ENCODE measurements at places on chromosomes 12 and 14.
A peak's percentile ranks its signal among the peaks of the same experiment; 100 is the strongest.

- DNase-seq: no peak
These were observed 33.9 kb downstream of the SLC35F4 start for GRCh38 chr14:57831981-57832380.

- DNase-seq: no peak
These were observed 91.9 kb downstream of the SLC24A4 start for GRCh38 chr14:92414690-92415445.

- DNase-seq: no peak
These were observed 1211.4 kb downstream of the VRK1 start for GRCh38 chr14:98008381-98009113.

DNA sequence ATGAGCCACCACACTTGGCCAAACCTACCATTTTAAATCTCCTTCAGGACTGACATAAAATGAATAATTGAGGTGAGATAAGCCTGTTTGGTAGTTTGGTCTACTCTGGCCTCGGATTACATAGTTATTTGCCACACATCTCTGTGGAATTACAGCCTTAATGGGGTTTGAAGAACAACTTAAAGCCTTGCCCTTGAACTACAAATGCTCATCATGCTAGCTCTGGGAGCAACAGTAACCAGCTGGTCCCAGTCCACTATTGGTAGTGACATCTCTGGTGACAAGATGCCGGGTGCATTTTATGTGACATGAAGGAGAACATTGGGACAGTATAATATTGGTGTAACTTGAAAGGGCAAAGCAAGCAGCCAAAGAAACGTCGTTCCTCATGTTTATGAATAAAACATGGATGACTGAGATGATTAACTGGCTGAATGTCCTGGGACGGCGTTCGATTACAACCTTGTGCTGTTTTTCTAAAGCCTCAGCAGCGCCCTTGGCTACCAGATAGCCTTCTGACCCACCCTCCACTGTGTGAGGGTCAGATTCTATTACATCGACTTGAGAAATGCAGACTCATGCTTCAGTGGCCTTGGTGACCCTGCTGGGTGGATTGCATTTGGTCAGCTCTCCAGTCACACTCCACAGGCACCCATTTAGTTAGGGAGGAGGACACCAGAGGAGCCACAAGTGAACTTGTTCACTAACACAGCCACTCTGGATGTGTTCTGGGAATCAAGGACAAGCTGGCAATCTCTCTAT is 41.5 kb downstream of the BEST3 start:
- no peak for DNase-seq

DNA sequence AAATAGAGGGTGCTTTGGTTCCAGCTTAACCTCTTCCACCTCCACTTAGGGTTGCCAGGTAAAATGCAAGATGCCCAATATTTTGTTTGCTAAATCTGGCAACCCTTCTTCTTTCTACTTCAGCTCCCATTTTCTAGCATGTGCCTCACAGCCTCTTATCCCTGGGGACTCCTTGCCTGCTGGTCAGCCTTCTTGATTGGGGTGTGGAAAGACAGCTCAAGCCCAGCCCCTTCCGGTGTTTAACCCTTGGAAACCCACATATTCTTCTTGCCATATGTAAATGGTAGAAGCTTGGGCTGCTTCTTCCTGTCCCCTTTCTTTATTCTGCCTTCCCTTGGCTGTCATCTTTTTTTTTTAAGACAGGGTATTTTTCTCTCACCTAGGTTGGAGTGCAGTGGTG is 5.7 kb downstream of the SPIC start:
- no peak for DNase-seq

DNA sequence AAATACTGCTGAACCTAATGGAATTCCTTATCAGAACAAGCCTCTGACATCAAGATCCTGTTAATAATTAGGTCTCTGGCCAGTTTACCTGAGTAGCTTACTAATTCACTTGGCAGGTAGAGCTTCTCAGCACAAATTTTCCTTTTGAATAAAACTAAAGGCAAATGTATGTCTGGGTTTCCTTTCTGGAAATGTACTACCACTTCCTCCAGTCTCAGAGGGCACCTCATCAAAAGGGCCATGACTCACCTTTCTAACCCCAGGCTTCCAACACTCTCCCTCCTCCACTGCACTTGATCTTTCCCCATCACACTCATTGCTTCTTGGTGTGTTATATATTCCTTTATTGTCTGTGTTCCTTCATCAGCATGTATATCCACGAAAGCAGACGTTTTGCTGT is 90.5 kb downstream of the SLC2A13 start:
- DNase-seq: no peak

DNA sequence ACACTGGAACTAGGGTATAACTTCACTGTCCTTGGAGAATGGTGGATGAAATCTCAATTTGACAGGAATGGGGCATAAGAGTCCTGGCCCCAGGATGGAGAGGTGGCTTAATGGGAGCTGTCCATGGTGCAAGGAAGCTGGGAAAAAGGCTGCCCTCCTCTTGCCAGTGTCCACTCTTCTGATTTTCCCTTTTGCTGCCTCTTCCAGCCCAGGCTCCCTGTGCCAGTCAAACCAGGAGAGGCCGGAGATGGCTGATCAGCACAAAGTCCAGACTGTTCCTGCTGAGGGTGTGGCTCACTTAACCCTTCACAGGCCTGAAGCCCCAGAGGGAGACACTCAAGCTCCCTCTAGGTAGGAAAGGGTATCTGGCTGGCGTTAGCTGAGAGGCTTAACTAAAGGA is at the start of gene MYO1A:
Gene MYO1A, minus strand, starts transcription at position 240 of the 400 bp plus-strand sequence. CDS start 1,806 bp downstream, outside the sequence.
- DNase-seq: no peak

- no peak for DNase-seq
These were observed 215.6 kb upstream of the USP15 start for GRCh38 chr12:62044450-62045135.

GRCh38 chr12:46442738-46443137 is 70.2 kb upstream of the SLC38A2 start:
- no peak for DNase-seq

DNA sequence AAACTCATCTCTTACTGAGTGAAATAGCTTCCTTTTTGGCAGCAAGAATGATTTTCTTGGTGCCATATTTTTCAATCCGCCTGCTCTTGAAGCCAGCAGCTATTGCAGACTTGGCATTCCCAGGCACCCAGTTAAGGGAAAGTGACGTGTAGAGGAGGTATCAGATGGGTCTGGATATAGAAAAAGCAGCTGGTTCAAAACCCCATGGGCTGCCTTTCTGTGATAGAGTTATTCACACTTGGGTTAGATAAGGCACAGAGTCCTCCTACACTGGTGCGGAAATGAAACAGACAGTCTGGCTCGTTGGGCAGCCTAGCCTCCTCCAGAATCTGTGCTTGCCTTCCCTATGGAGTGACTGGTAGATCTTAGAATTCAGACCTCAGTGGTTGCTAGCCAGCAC is 62.2 kb downstream of the PTPN11 start:
- no peak for DNase-seq

GRCh38 chr14:79395061-79395460 is 816.2 kb downstream of the DIO2 start:
- DNase-seq: no peak

GRCh38 chr14:68692916-68693771 is 99.7 kb downstream of the ZFP36L1 start:
- DNase-seq: no peak

GRCh38 chr12:5076761-5077160 is 33.1 kb downstream of the KCNA5 start:
- DNase-seq: no peak

DNA sequence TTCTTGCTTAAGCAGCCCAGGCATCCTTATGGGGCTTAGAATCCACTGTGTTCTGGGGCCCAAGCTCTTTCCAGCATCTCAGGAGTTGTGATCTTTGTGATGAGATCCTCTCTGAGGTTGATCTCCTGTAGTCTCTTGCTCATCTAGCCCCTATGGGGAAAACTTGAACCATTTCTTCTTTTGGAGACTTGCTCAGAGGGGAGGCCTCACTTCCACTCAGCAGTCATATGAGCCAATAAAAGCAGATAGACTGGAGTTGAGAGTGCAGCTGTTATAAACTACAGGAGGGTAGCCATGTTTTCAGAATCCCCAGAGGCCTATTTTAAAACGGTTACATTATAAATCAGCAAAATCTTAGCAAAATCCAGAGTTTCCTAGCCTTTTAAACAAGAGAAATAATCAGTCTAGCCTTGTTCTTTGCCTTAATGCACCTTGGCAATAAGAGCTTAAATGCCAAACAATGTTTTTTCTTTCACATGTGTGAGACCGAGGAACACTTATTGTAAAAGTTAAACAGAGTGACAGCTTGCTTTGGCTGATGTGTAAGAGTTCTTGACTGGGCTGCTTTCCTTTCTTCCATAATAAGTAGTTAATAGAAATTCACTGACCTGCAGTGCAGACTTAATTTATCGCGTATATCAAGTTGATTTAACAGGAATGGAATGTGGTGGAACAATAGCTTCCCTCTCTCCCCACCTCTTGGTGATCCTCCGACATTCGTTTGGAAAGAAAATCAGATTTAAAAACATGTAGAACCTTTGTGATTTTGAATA is 168.3 kb downstream of the NEDD1 start:
- DNase-seq: no peak

DNA sequence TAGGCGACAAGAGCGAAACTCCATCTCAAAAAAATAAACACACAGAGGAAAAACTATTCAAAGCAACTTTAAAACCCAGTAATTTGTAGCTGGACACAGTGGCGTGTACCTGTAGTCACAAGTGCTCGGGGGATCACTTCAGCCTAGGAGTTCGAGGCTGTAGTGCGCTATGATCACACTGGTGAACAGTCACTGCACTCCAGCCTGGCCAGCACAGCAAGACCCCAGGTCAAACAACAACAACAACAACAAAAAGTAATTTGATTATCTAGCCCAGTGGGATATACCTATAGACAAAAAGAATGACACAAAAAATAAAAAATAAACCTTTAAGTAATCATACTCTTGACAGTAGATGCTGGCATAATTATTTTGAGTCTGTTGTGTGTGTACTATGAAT is 29.3 kb downstream of the STX2 start:
- DNase-seq: no peak

GRCh38 chr12:127675936-127676335 is 591.0 kb upstream of the TMEM132C start:
- DNase-seq: no peak

- no peak for DNase-seq
These were observed 542.8 kb downstream of the GALC start for GRCh38 chr14:87450193-87450592.

GRCh38 chr12:3134526-3135135 is 57.5 kb downstream of the TSPAN9 start:
- DNase-seq: no peak

GRCh38 chr14:91415794-91416743 is 1.6 kb downstream of the CCDC88C start:
- DNase-seq: peak; percentile 13

- no peak for DNase-seq
These were observed 341.2 kb downstream of the NPAS3 start for GRCh38 chr14:33279865-33280264.

DNA sequence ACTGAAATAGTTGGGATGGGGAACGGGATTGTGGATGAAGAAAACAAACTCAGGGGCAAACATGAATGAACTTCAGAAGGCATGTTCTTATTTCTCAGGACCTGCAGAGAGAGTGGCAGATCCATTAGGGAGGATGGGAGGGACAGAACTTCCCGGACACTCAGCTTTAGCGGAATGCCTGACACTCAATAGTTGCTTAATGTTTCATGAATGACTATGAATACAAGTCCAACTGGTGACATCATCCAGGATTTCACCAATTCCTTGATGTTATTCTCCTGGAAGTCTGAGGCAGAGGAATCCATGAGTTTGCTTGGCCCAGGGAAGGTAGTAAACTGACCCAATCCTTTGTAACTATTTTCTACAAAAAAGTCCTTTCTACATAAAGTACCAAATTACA is 37.8 kb upstream of the LRRC10 start:
- no peak for DNase-seq

- no peak for DNase-seq
These were observed 54.5 kb downstream of the C12orf75 start for GRCh38 chr12:105384916-105385535.

GRCh38 chr12:128792881-128793280 is 30.9 kb downstream of the SLC15A4 start:
- no peak for DNase-seq

DNA sequence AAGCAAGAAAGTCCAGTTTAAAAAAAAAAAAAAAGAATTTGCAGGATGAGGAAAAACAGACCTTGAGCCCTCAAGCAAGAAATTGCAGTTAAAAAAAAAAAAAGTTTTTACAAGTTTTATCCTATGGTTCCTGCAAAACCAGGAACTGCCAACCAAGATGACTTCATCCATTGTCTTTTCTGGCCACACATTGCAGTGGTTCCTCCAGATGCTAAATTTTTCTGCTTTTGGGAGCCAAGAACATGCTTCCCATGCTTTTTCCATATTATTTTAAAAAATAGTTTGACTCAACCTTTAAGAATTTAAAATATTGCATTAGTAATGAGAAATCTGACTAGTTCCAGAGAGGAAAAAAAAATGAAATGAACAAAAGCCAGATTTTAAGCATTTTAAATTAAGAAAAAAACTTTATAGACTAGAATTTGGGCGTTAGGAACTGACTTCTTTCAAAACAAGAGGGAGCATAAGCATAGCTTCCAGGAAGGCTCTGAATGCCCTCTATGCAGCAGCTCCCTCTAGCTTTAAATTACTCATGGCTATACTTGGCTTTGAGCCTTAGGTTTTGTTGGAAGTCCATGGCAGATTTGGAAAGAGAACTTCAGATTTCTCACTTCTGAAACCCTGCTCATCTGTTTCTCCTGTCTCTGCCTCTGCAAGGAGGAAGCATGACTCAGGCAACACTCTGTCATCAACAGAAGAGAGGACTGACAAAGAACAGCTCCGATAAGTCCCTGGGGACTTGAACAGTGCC is 124.5 kb downstream of the GPR65 start:
- DNase-seq: no peak
